Foreskin keratinocyte (primary cell): ENCODE measurements at places on chromosomes 16 and 17.

DNA sequence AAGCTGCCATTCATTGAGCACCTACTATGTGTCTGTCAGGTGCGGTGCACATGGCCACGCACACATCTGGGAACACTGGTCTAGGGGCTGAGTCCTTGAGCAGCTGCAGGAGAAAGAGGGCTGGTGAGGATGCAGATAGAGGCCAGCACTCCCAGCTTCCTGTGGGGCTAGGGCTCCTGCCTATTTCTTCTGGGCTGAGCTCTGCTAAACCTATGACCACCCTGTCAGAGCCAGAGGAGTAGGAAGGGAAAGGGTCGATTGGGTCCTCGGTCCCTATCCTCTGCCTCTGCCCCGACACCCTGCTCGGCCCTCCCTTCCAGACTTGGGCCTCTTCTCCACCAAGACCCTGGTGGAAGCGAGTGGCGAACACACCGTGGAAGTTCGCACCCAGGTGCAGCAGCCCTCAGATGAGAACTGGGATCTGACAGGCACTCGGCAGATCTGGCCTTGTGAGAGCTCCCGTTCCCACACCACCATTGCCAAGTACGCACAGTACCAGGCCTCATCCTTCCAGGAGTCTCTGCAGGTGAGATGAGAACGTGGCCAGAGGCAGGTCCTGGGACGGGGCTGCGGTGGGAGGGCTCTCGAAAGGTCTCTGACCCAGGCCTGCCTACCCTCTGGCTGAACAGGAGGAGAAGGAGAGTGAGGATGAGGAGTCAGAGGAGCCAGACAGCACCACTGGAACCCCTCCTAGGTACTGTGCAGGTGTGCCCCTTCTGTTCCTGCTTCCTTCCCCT is 4.0 kb upstream of the TMEM88 start:
- DNase-seq: no peak

- DNase-seq: no peak
Observed at GRCh38 chr17:67830440-67830839, 5.1 kb downstream of the BPTF start.

GRCh38 chr16:27690608-27691007 is 140.7 kb downstream of the KATNIP start:
- DNase-seq: peak; percentile 17

DNA sequence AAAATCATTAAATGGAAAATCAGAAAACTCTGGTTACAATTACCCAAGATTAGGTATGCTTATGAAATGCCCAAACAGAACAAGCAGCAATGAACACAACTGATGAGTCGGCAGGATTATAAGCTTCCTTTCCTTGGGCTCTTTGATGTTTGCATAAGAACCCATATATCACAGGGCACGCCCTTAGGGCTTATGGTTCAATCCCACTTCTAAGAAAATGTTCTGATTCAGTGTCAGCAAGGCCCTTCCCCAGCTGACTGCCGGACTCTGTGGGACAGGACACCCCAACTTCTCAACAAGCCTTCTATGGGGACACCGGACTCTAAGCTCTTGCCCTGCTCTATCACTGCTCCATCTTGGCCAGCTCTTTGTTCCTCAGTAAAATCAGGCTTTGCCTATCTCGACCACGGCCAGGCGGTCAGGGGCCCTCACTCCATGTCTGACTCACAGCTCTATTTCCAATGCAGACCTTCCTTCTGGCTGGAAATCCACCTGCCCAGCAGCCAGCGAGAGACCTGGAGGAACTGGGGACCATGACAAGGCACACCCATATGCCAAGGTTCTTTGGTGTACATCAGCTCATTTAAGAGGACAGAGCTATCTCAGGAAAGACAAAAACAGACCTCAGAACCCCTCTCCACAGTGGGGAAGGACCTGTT is 26.8 kb downstream of the LITAFD start:
- DNase-seq: no peak

DNA sequence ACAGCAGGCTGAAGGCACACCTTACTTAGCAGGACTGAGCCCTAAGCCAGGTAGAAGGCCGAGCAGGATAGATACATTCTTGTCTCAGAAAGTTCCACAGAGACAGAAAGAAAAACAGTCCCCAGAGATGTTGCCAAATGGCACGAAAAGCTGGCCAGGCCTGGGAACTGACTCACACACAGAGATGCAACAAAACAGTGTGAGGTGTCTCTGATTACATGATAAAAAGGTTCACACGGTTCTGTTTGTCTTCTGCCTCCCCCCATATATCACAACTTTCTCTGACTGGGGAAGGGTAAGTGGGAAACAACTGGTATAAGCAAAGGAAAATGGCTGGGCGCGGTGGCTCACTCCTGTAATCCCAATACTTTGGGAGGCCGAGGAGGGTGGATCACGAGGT is 1.7 kb downstream of the WBP2 start:
- peak; percentile 21 for DNase-seq

DNA sequence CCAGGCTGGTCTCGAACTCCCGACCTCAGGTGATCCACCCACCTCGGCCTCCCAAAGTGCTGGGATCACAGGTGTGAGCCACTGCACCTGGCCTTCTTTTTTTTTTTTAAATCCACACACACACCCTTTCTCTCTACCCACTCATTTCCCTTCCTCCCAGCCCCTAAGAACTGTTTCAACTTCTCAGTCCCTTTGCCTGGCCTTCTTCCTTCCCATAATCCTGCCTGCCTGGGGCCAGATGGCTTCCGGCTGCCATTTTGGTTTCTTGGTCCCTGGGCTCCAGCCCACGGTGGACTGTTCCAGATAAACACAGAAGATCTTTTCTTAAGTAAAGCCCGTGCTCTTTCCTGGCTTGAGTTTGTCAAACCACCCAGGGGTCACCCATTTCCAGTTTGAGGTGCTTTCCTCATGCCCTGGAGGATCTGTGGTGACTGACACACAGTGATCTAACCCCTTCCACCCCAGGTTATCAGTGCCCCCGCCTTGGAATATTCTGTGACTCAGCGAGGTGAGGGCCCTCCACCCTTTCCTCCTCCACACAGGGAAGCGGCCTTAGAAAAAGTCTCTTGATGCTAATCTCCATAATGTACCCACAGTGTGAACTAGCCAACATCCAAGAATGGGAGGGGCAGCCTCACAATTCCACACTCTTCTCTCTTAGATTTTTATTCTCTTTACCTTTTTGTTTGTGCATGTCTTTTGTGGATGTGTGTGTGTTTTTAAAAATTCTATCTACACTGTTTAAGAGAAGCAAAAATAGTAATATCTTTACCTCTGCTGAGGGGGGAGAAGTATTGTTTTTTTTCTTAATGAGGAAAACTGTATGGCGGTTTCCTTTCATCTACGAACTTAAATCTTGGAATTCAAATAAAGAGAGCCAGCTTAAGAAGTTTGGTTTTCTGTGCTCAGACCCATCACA is 60.0 kb downstream of the CRISPLD2 start:
- peak; percentile 51 for DNase-seq

GRCh38 chr16:3716831-3717234 is 491 bp downstream of the TRAP1 start:
- no peak for DNase-seq

DNA sequence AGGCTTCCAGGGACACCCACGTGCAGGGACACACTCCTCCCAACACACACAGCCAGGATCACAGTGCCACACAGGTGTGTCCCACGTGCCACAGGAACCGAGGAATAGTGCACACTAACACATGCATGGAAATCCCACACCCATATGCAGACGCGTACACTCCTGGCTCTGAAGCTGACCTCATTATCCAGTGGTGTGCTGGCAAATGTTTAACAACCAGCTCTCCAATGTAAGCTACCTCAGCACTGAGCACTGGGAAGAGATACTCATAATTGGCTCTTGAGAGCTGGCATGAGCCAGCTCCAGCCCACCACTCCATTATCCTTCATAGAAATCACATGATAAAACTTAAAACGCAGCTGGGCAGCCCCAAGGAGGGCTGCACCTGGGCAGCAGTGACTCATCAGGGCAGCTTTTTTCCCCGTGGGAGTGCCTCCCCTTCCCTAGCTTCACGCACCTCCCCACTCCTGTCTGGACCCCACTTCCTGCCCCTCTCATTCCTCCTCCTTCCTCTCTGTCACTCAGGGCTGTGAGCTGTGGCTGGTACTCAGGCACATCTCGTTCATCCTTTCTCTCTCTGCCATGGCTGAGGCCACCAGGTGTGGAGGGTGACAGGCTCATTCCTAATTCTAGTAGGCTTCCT is 14.9 kb upstream of the TBX21 start:
- no peak for DNase-seq

DNA sequence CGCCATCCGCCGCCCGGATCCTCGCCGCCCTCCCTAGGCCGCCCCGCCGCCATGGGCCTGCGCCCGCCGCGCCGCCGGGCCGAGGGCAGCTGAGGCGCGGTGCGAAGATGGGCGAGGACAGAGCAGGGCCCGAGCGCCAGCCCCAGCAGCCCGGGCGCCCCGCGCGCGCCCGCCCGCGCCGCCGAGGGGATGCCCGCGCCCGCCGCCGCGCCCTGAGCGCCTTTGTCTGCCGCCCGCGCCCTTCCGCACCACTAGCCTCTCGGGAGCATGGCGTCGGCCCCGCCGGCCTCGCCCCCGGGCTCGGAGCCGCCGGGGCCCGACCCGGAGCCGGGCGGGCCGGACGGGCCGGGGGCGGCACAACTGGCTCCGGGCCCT is 278 bp downstream of the RAB11FIP3 start:
- no peak for DNase-seq

DNA sequence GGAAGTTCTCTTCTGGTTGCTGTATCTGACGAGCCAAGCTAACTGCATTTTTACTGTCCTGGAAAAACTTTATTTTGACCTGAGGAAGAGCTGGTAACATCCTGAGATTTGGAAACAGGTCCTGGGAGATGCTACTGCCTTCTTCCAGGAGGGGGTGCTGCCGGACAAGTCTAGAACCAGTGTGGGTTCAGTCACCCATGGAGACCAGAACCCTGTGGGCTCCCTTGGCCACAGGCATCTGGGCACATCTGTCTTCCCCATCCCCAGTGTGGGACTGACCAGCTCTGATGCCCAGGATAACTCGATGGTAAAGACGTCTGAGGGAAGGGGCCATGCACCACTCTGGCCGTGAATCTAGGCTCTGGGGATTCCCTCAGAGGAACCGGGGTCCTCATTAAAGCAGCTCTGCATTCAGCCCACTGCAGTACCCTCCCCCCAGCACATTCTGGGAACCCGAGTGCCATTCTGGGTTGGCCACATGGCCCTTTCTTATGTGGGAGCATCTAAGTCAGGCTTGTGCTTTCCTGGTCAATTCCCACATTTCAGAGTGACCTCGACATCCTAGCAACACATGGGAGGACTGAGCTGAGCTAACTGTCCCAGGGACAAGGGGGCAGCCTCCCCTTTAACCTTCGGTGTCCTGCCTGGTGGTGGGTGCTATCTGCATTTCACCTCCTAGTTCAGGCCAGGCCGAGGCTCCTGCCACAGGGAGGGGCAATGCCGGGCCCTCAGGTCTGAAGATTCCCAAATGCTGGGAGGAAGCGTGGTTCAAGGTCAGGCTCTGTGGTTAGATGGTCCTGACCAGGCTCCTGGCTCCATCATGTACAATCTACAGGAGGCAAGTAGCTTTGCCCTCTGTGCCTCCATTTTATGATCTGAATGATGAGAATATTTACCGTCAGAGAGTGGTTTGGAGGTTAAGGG is 6.4 kb downstream of the C16orf86 start:
- no peak for DNase-seq

- no peak for DNase-seq
Observed at GRCh38 chr17:39365872-39366271, 35.6 kb downstream of the FBXL20 start.

GRCh38 chr16:88558457-88559442 is 11.5 kb upstream of the ZC3H18 start:
- DNase-seq: peak; percentile 13

DNA sequence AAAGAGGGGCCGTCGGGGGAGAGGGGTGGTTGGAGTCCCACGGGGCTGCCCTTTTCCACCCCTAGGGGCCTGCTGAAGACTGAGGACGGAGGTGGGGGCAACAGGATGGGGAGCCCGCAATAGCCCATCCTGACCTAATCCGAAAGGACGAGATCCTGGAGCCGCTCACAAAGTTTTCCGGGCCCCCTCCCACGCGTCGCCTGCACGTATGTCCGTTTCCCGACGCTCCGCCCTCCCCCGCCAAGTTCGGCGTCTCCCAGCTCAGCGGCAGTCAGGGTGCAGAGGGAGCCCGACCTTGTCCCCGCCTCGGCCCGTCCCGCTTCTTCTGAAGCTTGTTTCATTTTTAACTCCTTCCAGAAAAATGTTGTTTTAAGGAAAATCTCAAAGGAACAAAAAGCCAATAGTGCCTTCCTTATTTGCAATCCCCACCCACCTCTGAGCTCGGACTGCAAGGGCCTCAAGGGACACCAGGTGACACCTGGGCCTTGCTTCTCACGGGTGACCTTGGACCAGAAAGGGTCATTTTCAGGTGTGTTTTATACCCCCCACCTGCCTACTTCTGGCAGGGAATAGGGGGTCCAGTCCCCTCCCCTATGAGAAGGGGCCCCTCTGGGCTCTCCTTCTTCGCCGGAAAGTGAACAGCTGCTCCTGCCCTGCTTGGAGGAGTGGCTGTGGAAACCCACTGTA is 3.4 kb upstream of the ZNF423 start:
- DNase-seq: no peak

DNA sequence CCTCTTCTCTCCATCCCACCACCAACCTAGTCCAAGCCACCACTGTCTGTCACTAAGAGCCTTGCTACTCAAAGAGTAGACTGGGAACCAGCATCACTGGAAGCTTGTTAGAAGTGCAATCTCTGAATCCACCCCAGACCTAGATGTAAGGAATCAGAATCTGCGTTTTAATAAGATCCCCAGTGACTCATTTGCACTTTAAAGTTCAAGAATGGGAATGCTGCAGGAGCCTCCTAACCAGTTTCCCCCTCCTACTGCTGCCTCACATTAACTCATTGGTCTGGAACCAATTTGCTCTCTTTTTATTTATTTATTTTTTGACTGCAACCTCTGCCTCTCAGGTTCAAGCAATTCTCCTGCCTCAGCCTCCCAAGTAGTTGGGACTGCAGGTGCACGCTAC is 19.8 kb upstream of the LYRM9 start:
- no peak for DNase-seq

DNA sequence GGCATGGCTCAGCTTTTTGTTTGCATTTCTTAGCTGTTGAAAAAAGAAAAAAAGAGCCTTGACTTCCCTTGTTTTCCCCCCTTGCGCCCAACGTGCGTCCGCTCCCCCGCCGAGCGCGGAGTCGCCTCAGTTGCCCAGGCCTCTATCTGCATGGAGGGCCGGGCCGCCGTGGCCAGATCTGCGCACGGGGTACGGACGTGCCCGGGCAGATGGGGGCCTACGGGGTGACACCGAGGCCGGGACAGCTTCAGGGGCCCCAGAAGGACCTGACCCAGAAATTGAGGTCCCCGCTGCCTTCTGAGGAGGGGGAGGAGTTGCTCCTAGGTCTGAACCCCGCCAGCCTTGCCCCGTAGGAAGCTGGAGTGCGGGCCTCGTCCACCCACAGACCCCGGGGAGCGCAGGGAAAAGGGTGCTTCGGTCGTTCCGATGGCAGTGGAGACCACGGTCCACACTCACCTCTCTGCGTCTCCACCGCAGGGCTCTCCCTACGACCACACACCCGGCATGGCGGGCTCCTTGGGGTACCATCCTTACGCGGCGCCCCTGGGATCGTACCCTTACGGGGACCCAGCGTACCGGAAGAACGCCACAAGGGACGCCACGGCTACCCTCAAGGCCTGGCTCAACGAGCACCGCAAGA is 1.5 kb downstream of the IRX5 start:
- no peak for DNase-seq

- no peak for DNase-seq
Observed at GRCh38 chr17:80248001-80248893, 12.4 kb upstream of the RNF213 start.
